Heart right ventricle (tissue), 16 donors: ENCODE measurements at places on chromosomes 1 and 21. TPM values are rescaled to one million over a fixed set of nuclear protein-coding genes. Genes with fewer than 3 reads are reported as not detected.

DNA sequence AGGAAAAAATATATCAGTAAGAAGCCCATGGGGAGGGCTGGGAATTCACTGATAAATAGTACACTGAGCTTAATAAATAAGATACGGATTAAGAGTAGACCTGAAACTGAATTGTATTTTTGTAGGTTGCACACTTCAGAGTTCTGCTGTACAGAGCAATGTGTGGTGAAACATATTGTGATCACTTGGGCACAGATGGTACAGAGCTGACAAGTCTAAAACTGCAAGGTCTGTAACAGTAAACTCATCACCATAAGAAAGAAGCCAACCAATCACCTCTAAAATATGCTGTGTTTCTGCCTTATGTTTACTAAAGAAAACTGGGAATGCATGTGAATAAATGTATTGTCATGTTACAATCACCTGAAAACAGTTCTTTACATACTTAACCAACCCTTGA, 360.7 kb downstream of the MRPL39 start:
- H3K27ac ChIP-seq = no peak overlapping the region
- DNase-seq = no peak
- no peaks in the 10 kb centered on the region for H3K27me3 ChIP-seq

GRCh38 chr1:99643021-99643779, 2.7 kb upstream of the PALMD start:
- no peak for DNase-seq
- peaks cover 4% of the 10 kb centered on the region for H3K4me1 ChIP-seq
- H3K27ac ChIP-seq = peak overlapping the region; percentile 93
- H3K36me3 ChIP-seq = no peaks in the 10 kb centered on the region
- no peak overlapping the region for H3K4me3 ChIP-seq
- no peaks in the 10 kb centered on the region for H3K27me3 ChIP-seq

DNA sequence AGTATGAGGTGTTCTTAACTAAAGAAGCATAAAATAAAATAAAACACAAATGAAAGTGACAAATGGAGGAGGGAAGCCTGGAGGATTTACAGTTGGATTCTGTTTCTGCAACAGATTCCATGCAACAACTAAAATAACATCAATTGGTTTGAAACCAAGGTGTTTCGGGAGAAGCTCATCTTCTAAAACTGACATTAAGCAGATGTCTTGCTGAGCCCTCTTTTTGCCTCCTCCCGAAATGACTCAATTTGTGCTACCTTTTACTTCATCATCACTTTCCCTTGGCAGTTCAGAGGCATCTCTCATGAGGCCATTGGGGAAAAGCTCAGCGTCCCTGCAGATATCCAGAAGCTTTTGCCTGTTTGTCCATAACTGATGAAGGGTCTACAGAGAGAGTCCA, 121.6 kb upstream of the ADAR start:
- peak overlapping the region; percentile 82 for H3K27ac ChIP-seq
- H3K4me3 ChIP-seq = no peak overlapping the region
- H3K36me3 ChIP-seq = no peaks in the 10 kb centered on the region
- H3K27me3 ChIP-seq = no peaks in the 10 kb centered on the region
- DNase-seq = no peak
- peaks cover 35% of the 10 kb centered on the region for H3K4me1 ChIP-seq

Gene WDR64
- not detected for polyA plus RNA-seq

- H3K36me3 ChIP-seq = no peaks in the 10 kb centered on the region
- no peak for DNase-seq
- H3K4me1 ChIP-seq = peaks cover under 1% of the 10 kb centered on the region
- H3K27ac ChIP-seq = no peak overlapping the region
Measured at GRCh38 chr21:38766987-38767722, 38.6 kb upstream of the ETS2 start.

DNA sequence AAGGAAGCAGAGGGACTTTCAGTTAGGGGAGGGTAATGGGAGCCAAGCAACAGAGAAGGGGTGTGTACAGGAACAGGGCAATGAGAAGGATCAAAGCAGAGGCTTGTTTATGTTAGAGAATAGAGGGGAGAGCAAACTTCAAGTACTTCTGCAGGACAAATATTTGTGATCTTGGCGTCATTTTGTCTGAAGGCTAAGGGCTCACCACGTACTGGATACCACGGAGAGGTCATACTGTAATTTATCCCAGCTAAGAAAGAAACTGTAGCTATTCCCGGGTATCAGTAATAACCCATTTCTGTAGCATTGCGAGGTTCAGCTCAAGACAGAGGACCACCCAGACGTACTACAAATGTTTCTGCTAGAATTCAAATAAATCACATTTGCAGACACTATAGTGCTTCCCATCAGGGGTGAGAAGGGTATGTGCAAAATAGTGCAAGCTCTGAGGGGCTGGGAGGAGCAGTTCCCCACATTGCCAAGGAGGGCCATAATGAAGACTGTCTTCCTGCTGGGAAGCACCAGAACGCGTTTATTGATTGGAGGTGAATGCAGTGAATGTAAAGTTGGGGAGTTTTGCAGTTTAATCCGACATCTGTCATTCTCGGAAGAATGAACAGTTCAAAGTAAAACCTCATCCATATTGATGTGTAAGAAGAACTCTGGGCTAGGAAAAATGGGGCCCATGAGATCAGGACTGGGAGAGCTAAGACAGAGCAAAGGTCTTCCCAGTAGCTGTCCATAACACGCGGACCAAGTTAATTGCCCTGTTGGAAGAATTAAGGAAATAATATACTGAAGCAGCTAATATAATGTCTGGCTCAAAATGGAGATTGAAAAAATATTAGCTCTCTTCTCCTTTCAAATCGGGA, 136.9 kb downstream of the RWDD3 start:
- no peak overlapping the region for H3K27ac ChIP-seq
- H3K36me3 ChIP-seq = no peaks in the 10 kb centered on the region
- no peaks in the 10 kb centered on the region for H3K4me1 ChIP-seq
- DNase-seq = no peak

DNA sequence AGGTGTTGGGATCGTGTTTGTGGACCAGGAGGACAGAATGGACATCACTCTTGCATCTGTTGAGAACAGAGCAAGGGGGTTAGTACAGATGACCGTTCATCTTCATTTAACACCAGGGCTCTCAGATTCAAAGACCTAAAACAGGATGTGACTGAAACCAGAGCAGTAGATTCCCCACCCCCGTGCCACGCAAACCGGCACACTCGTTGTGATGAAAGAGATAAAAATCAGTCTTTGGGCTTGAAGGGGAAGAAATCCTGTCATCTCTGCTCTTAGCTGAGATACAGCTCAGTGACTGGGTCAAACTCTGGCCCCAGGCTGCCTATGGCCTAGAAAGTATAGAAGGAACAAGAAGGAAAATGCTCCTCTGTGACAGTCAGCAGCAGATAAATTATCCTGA, 146.2 kb upstream of the KRTAP19-8 start:
- no peak for DNase-seq
- no peak overlapping the region for H3K27ac ChIP-seq
- no peaks in the 10 kb centered on the region for H3K36me3 ChIP-seq
- H3K27me3 ChIP-seq = no peaks in the 10 kb centered on the region
- no peak overlapping the region for H3K4me3 ChIP-seq
- no peaks in the 10 kb centered on the region for H3K4me1 ChIP-seq
